ENCODE measurements at places on chromosomes 1 and 21.

- no peak for DNase-seq
Measured at GRCh38 chr1:222909586-222909985, 94.7 kb downstream of the DISP1 start.

- no peak for DNase-seq
Measured at GRCh38 chr21:45362748-45363145, 42.2 kb upstream of the COL18A1 start.

DNA sequence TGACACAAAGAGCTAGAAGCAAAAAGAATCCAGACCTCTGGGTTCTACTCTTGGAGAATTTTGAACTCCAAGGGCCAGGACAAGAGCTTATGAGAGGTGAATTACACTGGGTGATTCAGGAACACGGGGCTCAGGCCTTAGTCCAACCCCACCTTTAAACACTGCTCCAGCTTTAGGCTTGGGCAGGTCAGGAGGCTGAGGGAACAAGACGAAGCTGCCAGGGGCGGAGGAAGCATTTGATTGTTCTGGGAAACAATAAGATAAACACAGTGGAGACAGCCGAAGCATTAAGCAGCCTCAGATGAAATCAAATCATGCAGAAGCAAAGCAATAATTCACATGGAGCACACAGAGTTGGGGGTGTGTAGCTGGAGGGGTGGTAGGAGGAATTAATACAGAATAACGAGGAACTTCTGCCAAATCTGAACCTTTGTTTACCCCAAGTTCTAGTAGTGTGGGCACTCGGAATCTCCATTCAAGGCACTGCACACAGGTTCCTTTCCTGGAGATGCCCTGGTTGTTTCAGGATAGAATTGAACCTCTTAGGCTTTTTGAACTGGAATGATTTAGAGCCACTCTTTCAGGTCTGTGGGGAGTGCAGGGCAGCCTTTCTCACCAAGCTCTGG, 93.2 kb downstream of the PLXNA2 start:
- no peak for DNase-seq

- DNase-seq: no peak
Measured at GRCh38 chr1:166184897-166185296, 18.1 kb upstream of the FAM78B start.

- DNase-seq: no peak
Measured at GRCh38 chr1:27564710-27565649, 39.0 kb downstream of the AHDC1 start.

- peak; percentile 79 for DNase-seq
Measured at GRCh38 chr1:119711804-119712341, at the start of gene PHGDH. Gene PHGDH (plus strand): TSS chr1:119711934. CDS start chr1:119712023, 89 bp downstream.

- no peak for DNase-seq
Measured at GRCh38 chr1:22935433-22935832, 37.2 kb downstream of the LACTBL1 start.

GRCh38 chr1:57034713-57035112, 68.9 kb upstream of the C8B start:
- DNase-seq: no peak

DNA sequence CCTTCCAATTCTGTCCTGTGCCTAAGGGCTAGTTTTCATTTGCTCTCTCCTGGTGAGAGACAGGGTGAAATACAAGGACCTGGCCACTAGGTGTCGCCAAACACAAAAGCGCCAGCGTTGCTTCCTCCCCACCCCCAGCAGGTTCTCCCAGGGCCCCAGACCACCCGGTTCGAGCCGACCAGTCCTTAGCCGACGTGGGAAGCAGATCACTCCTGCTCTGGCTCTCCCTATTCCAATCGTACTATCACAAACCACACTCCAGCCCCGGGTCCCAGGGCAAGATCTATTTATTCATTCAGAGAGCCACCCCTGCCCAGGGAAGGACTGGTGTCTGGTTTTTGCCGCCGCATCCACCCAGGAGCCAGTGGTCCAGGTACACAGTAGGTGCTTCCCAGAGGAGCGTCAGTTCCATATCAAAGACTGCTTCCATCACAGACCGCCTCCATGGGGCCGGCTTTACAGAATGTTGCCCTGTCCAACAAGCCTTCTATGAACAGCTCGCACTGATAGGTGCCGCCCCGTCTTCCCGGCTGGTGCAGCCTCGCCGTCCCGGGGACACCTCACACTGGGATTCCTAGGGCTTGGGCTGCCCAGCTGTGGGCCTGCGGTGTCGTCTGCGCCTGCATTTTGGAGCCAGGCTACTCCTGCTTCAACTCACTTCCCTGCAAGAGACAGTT, 35.0 kb downstream of the CTNNBIP1 start:
- DNase-seq: peak; percentile 81

DNA sequence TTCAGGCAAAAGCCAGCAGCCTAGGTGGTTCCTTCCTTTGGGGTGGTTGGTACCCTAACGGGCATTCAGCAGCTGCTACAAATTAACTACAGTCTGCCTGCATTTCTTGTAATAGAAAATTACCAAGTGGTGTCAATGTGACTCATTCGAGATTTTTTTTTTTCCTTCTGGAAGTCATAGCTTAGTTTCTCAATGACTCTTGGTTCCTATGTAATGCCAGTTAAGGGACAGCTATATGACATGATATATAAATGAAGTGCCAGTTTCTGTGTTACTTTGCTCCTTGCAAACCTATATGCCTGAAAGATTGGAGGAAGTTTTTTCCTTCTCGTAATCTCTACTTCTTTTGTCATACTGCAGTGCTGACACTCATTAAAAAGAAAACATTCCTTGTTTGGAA, 2.6 kb downstream of the MGST3 start:
- no peak for DNase-seq

- DNase-seq: no peak
Measured at GRCh38 chr1:17319561-17320350, 11.8 kb downstream of the PADI4 start.

DNA sequence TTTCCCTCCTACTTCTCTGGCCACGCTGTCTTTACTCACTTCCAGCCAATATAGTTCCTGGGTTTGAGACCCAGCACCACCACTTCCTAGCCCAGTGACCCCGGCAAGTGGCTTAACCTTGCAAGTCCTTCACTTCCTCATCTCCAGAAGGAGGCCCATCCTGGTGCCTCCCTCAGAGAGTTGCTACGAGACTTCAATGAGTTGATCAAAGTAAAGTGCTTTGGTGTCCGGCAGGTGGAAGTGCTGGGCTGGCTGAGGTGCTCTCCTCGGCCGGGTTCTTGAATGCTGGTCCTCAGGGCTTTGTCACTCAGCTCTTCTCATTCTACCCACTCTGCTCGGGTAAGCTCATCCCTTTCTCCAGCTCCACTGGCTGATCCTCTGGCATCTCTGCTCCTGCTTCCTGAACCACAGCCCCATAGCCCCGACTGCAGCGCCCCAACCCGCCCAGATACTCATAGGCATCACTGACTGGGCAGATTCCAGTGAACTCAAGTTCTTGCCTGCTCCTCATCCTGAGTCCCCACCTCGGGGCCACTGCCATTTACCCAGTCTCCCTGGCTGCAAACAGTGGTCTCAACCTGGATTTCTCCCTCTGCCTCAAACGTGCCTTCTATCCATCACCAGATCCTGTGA, 75.8 kb upstream of the WNT4 start:
- DNase-seq: no peak

DNA sequence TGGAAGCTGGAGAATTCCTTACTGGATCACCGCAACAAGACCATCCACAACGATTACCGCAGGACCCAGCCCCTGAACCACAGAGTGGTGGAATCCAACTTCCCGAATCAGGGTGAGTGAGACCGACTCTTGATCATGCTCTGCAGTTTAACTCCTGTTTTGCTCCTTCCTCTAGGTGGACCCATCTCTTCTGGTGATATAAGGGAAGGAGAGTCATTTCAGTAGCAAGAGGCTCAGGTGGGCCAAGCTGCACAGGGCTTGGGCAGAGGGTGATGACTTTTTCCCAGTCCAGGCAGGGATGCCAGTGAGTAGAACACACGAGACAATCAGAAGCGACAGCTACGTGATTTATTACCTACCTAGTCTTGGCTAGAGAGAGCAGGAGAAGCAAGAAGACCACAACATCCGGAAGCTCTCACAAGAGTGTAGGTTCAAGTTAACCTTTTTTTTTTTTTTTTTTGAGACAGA, 25.2 kb downstream of the CA6 start:
- DNase-seq: no peak

DNA sequence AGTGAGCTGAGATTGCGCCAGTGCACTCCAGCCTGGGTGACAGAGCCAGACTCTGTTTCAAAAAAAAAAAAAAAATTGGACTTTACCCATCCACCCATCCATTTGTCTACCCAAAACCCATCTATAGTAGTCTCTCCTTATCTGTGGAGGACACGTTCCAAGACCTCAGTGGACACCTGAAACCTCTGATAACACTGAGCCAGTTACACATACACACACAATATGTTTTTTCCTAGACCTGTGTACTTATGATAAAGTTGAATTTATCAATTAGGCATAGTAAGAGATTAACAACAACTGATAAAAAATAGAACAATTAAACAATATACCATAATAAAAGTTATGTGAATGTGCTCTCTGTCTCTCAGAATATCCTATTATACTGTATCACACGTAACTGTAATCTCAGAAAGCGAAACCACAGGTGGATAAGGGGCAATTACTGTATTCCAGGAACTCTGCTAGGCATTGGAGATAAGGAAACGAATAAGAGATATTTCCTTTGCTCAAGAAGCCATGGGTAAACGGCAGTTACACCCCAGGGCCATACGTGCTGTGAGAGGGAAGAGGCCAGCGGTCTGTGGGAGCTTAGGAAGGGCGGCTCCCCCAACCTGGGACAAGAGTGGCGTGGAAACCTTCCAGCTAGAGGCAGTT, 84.2 kb upstream of the DISP3 start:
- no peak for DNase-seq

- DNase-seq: no peak
Measured at GRCh38 chr1:204410688-204411450, 748 bp downstream of the PPP1R15B start.

DNA sequence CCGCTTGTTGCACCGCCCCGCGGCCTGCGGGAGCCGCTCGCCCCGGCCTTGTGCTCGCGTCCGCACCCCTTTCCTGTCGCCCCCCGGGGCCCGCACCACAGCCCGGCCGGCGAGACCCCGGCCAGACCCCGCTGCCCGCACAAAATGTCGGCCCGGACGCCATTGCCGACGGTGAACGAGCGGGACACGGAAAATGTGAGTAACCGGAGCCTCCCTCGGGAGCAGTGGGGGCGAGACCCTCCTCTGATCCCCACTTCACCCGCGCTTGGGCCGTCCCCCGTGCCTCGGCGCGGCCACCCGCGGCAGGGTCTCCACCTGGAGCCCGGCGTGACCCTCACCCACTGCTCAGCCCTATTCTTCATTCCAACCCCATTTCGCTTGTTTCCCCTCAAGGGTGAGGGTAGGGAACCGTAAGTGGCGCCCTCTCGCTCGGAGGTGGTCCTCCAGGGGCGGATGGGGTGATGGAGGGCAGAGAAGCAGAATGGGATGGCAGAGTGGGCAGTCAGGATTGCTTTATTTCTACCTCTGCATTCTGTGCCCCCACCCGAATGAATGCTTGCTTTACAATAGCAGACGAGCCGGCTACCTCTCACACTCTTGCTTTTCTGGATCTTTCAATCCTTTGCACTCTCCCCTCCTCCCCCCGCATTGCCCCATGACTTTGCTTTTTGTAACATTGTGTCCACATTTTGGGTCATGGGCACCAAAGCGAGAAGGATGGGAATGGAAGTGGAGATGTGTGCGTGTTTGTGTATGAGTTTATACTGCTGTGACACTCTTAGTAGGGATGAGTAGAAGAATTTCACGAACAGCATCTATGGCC, 954 bp downstream of the MARK1 start:
- DNase-seq: peak; percentile 57

GRCh38 chr1:42926879-42927242, 31.8 kb downstream of the SLC2A1 start:
- DNase-seq: no peak

GRCh38 chr1:208031316-208031931, 120.5 kb upstream of the CD34 start:
- DNase-seq: no peak

DNA sequence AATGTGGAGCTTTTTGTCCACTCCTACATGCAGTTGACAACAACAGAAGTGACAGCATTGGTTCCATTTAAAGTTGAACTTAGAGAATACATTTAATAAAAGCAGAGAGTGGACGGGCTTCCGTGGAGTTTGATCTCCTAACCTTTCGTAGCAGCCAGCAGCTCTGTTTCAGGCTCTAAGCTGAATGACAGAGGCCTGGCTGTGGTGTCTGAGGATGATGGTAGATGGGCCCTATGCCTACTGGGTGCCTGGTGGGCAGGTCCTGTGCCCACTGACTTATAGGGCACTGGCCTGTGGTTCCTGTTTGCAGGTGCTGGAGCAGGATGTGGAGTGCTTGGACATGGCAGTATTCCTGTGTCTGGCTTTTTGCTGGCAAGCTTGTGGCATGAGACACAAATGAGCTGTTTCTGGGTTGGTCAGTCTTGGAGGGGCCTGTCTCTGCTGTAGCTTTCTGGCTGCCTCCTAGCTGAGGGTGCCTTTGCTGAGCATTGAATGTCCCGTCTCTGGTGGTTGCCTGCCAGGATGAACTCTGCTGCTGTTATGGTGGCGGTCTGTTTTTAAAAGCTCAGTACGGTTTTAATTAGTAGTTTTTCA, 54.6 kb downstream of the PRDM2 start:
- no peak for DNase-seq

GRCh38 chr1:31511848-31512615, 64.3 kb upstream of the TINAGL1 start:
- DNase-seq: no peak

GRCh38 chr1:117037802-117038201, 22.3 kb upstream of the TTF2 start:
- no peak for DNase-seq

GRCh38 chr1:48947761-48948537, 171.3 kb upstream of the BEND5 start:
- no peak for DNase-seq

DNA sequence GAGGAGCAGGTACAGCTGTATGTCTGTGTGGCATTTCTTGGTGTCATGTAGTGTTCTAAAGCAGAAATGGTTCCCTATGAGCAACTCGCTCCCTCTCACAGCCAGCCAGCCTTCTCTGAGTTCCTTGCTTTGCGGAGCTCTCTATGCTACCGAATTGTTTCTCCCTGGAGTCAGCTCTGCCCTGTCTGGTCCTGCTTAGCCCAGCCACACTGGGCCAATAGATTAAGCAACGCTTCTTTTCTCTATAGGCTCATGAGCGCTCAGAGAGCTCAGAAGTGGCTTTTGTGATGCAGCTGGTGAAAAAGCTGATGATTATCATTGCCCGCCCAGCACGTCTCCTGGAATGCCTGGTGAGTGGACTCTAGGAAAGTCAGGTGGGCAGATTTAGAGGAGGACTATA, 113.1 kb downstream of the PIK3R3 start:
- DNase-seq: no peak

- DNase-seq: no peak
Measured at GRCh38 chr1:29478879-29479278, 242.6 kb downstream of the PTPRU start.

GRCh38 chr1:172322219-172323061, 98.0 kb upstream of the C1orf105 start:
- peak; percentile 16 for DNase-seq

GRCh38 chr1:203124011-203124410, 3.5 kb upstream of the ADORA1 start:
- no peak for DNase-seq

- DNase-seq: no peak
Measured at GRCh38 chr1:21799730-21800129, 12.3 kb upstream of the LDLRAD2 start.

GRCh38 chr21:34609933-34610549, 4.9 kb downstream of the RCAN1 start:
- no peak for DNase-seq

- DNase-seq: peak; percentile 8
Measured at GRCh38 chr1:244212797-244213475, 161.9 kb downstream of the ZBTB18 start.

Data from NCI-H1092 (cell line).